C1 segment of cervical spinal cord (tissue), 14 donors: ENCODE measurements at places on chromosomes 3 and 15.

DNA sequence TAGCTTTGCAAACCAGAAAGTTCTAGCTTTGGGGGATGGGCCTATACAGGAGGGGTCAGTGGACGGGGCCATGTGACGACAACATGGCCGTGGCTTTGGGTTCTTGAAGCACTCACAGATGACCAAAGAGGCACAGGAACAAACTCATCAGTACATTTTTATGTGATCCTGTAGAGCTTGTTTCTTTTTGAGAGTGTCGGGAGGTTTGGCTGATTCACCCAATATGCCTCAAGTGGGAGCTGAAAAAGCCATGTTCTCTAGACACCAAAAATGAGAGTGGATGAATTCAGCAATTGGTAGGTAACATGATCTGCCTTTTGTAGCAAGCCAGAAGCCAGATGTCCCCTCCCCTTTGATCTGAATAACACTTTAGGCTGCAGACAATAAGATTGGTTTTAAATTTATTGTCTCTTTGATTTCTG, 30.1 kb downstream of the GREM1 start:
- DNase-seq, result no peak

DNA sequence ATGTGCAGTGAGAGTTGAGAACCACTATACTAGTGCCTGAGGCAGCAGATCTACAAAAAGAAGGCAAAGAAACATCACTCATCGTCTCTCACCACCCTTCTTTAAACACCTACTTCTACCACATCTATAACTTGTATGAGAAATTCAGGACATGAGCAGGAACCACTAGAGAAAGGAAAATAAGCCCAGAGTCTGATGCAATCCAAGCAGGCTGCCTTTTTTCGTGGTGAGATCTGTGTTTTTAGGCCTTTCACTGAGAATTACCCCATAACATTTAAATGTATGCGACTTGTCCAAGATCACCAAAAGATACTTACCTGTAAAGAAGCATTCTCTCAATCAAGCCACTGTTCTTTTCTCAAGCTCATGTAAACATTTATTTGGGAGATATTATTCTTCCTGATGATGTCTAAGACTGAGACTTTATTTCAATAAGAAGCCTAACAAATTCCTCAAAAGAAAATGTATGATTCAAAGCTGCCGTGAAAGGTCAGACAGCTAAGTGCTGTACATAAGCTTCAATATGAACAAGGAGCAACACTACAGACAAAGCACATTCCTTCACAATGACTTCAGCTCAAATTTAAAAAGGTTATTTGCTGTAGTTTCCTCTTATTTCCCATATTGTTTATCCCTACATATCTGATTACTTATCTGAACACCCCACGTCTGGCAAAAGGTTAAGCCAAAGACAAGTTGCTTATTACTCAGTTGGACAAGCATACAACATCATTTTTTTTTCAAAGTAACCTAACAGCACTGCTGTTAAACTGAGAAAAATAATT, 16.5 kb downstream of the SPICE1 start:
- no peak for DNase-seq

GRCh38 chr3:51622413-51622812, 48.6 kb upstream of the TEX264 start:
- no peak for DNase-seq

GRCh38 chr15:62552444-62552843, 387.4 kb upstream of the C2CD4B start:
- no peak for DNase-seq

DNA sequence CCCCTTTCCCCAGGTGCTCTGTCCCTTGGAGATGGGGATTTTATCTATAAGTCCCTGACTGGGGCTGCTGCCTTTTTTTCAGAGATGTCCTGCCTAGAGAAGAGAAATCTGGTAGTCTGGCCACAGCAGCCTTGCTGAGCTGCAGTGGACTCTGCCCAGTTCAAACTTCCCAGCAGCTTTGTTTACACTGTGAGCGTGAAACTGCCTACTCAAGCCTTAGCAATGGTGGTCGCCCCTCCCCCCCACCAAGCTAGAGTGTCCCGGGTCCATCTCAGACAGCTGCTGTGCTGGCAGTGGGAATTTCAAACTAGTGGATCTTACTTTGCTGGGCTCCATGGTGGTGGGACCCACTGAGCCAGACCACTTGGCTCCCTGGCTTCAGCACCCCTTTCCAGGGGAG, 38.9 kb downstream of the TMEM266 start:
- DNase-seq, result no peak

GRCh38 chr15:95664450-95664849, 666.0 kb upstream of the NR2F2 start:
- no peak for DNase-seq

DNA sequence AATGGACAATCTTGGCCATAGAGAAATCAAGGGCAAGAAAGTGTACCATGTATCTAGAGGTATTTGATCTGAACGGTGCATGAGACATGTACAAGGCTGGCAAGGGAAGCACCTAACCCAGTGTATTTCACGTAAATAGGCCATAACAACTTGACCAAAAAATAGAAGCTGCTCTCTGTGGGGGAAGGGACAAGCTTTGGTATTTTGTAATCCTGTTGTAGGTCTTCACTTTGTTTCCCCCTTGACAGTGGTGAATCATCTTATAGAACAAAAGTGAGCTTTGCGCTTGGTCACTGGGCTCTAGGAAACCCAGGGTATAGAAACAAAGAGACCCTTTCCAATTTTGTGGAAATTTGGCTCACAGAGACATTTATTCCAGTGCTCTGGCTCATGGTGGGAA, 21.0 kb downstream of the LARS2 start:
- no peak for DNase-seq

- DNase-seq, result no peak
Observed at GRCh38 chr3:99852851-99853250, 35.2 kb downstream of the CMSS1 start.

GRCh38 chr3:8987645-8988383, 24.5 kb upstream of the RAD18 start:
- DNase-seq, result peak; percentile 71

GRCh38 chr3:42847731-42848130, 27.9 kb downstream of the CYP8B1 start:
- DNase-seq, result no peak

DNA sequence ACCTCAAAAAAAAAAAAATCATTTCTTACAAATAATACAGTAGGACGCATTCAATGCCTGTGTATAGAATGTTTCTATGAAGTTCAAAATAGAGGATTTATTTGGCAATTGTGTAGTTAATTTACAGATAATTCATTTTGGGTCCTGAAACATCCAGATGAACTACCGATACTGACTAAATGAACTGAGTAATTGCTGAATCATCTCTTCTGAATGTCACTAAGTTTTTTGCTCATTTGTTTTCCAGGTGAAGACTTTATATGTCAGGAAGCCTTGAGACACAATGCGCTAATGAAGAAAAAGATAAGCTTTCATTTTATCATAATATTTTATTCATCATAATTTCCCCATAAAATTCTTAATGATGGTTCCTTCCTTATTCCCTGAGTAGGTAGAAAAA, 39.7 kb downstream of the PCOLCE2 start:
- no peak for DNase-seq
